Panc1 (cell line): ENCODE measurements at places on chromosomes 12 and 14.
A peak's percentile ranks its signal among the peaks of the same experiment; 100 is the strongest.

DNA sequence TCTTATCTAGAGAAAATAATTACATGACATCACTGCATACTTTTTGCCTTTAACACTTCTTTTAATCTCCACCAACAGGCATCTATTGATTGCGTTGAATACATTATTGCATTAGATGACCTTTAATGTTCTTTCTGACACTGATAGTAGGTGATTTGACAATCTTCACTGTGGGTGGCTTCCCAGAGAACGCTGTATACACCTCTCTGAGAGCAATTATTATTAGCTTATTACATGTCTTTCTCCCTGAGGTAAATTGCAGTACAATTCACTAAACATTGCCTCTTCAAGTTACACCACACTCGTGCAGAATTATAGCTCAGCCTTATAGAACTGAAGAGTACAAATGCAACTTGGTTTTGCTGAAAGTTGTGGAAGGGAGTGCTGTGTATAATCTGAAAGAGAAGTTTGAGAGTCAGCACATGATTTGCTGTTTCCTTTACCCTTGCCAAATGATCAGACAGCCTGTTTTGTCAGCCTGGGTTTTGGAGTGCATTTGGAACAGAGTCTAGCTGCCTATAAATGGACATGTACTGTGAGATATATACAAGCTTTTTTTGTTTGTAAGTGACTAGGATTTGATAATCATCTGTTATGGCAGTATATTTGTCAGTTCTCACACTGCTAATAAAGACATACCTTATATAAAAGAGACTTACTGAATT, 369.2 kb downstream of the CCER1 start:
- no peak overlapping the region for H3K27ac ChIP-seq
- no peak overlapping the region for H3K4me3 ChIP-seq
- DNase-seq, result no peak
- H3K36me3 ChIP-seq, result no peaks in the 10 kb centered on the region
- no peaks in the 10 kb centered on the region for H3K4me1 ChIP-seq

DNA sequence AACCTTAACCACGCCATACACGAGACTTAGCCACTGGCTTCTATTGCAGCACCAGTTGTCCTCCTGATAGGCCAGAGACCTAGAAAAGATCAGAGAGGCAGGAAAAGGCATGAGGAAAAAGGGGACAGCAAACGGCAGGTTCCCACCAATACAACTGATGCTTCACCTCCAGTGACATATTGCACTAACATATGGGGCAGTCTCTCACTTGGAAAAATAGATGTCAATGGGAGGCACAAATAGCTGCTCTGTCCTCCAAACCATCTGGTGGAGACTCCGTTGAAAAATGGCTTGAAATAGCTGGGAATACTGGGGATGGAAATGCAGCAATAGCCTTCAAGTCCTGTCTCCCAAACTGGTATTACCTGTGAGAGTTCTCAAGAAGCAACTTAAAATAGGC, 20.3 kb downstream of the SLC8A3 start:
- DNase-seq, result no peak
- no peak overlapping the region for H3K27ac ChIP-seq
- no peaks in the 10 kb centered on the region for H3K4me1 ChIP-seq
- H3K4me3 ChIP-seq, result no peak overlapping the region
- H3K36me3 ChIP-seq, result no peaks in the 10 kb centered on the region

DNA sequence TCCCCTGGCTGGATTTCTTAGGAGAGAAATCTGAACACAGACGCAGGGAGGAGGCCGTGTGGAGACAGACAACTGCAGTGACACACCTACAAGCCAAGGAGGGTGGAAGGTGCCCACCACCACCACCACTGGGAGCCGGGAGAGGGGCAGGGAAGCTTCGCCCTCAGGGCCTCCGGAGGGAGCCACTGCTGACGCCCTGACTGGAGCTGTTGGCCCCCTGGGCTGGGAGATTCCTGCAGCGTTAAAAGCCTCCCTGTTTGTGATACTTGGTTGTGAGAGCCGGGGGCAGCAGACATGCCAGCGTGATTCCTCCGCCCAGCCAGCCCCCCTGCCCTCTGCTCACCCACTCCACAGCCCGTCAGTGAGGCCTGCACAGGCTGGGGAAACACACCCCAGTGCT, 72.0 kb downstream of the CHGA start:
- no peaks in the 10 kb centered on the region for H3K27me3 ChIP-seq
- no peak for DNase-seq
- no peaks in the 10 kb centered on the region for H3K4me1 ChIP-seq
- no peaks in the 10 kb centered on the region for H3K36me3 ChIP-seq

- no peak overlapping the region for H3K4me3 ChIP-seq
- no peaks in the 10 kb centered on the region for H3K4me1 ChIP-seq
- H3K27ac ChIP-seq, result no peak overlapping the region
- H3K27me3 ChIP-seq, result no peaks in the 10 kb centered on the region
Measured at GRCh38 chr14:30608533-30609006, 13.5 kb upstream of the SCFD1 start.

GRCh38 chr14:84251411-84252115, 1278.4 kb upstream of the FLRT2 start:
- no peaks in the 10 kb centered on the region for H3K4me1 ChIP-seq
- DNase-seq, result no peak
- H3K27ac ChIP-seq, result no peak overlapping the region

GRCh38 chr12:96195845-96196451, 1.8 kb downstream of the ELK3 start:
- peak overlapping the region; percentile 81 for H3K27ac ChIP-seq
- DNase-seq, result no peak
- H3K36me3 ChIP-seq, result no peaks in the 10 kb centered on the region; the same call in 1 of the 2 replicates
- H3K4me3 ChIP-seq, result peak overlapping the region; percentile 82
- H3K4me1 ChIP-seq, result peaks cover 32% of the 10 kb centered on the region

DNA sequence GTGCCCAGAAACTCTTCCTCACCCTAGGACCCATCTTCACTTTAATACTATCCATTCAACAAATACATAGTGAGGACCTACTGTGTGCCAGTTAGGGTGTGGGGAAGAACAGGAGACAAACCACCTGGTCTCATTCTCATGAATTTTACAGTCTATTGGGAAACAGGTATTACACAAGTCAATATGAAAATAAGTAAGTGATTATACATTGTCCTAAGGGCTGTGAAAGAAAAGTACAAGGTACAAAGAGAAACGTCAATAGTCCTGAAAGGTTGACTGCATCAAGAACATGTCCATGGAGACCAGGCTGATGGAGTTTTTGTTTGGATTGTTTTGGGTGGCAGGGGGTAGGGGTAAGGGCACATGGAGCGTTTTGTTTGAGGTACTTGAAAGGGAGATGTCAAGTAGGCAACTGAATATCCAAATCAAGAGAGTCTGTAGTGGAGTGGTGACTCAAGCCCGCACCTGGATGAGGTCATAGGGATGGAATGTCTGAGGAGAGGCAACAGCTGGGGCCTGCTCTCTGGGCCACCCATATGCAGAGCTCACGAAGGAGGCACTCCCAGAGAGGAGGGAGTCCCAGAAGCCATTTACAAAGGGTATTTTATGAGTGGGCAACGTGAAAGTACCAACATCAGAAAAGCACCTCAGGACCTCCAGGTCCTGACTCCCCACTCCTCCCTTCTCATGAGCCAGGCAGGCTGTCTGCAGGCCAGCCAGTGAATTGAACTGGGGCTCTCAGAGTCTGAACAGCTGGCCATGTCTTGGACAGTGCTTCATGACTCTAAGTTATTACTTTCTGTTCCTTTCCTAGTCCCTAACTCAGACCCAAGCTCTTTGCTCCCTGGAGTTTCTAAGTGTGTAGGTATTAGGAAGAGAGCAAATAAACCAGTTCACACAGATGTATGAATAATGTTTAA, 272.0 kb downstream of the ZFP36L1 start:
- H3K27ac ChIP-seq, result no peak overlapping the region
- H3K4me3 ChIP-seq, result no peak overlapping the region
- H3K4me1 ChIP-seq, result no peaks in the 10 kb centered on the region
- no peak for DNase-seq
- H3K36me3 ChIP-seq, result no peaks in the 10 kb centered on the region
- no peaks in the 10 kb centered on the region for H3K27me3 ChIP-seq

DNA sequence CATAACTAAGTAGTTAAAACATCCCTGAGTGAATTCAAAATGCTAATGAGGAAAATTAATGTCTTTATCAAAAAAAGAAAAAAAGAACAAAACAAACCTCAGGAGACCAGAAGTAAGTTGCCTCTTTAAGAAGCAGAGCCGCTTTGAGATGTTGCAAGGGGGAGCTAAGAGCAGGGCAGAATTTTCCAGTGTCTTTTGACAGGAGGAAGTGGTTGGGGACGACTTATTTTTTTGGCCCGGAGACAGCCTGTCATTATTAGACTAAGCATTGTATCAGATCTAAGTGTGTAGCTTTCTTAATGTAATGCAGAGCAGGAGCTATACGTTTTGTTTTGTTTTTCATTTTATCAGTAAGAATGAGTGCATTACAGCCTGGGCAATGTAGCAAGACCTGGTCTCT, 206.6 kb downstream of the CACNA1C start:
- H3K4me1 ChIP-seq, result no peaks in the 10 kb centered on the region
- H3K27me3 ChIP-seq, result no peaks in the 10 kb centered on the region
- H3K27ac ChIP-seq, result no peak overlapping the region
- H3K4me3 ChIP-seq, result no peak overlapping the region

DNA sequence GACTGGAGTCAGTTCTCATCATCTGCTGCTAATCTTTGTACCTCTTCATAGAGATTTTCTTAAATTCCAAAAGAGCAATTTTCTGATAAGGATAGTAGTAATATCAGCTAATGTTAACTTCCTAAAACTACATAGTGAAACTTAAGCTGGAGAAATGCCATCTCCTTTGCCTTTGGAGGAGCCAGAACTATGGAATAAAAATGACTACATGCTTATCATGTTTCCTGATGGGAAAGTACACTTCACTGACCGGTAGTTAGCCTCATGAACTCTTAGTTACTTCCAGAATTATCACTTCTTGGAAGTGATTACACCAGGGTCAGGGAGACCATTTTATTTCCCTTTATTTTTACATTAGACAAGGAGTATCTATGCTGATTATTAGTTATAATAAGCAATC, 1222.1 kb upstream of the TMEM132C start:
- no peak overlapping the region for H3K27ac ChIP-seq
- H3K4me1 ChIP-seq, result no peaks in the 10 kb centered on the region
- no peaks in the 10 kb centered on the region for H3K36me3 ChIP-seq
- no peak overlapping the region for H3K4me3 ChIP-seq
- no peaks in the 10 kb centered on the region for H3K27me3 ChIP-seq
- no peak for DNase-seq

- no peaks in the 10 kb centered on the region for H3K27me3 ChIP-seq
- H3K4me1 ChIP-seq, result peaks cover 6% of the 10 kb centered on the region; the same call in 1 of the 2 replicates
- no peak overlapping the region for H3K27ac ChIP-seq
- no peak overlapping the region for H3K4me3 ChIP-seq
- H3K36me3 ChIP-seq, result no peaks in the 10 kb centered on the region
- no peak for DNase-seq
Measured at GRCh38 chr12:117126335-117126734, 27.1 kb upstream of the TESC start.

GRCh38 chr12:79717006-79717405, 26.2 kb upstream of the PAWR start:
- no peaks in the 10 kb centered on the region for H3K4me1 ChIP-seq
- H3K36me3 ChIP-seq, result no peaks in the 10 kb centered on the region
- H3K27ac ChIP-seq, result no peak overlapping the region
- H3K4me3 ChIP-seq, result no peak overlapping the region
- DNase-seq, result no peak

GRCh38 chr12:114770323-114770722, 86.3 kb upstream of the TBX3 start:
- no peak for DNase-seq
- H3K27ac ChIP-seq, result no peak overlapping the region
- no peaks in the 10 kb centered on the region for H3K27me3 ChIP-seq
- H3K4me3 ChIP-seq, result no peak overlapping the region
- no peaks in the 10 kb centered on the region for H3K4me1 ChIP-seq
- no peaks in the 10 kb centered on the region for H3K36me3 ChIP-seq

- H3K27me3 ChIP-seq, result no peaks in the 10 kb centered on the region
- H3K27ac ChIP-seq, result no peak overlapping the region
- no peak for DNase-seq
- no peak overlapping the region for H3K4me3 ChIP-seq
- H3K4me1 ChIP-seq, result no peaks in the 10 kb centered on the region
Measured at GRCh38 chr12:22272335-22273151, 62.0 kb downstream of the ST8SIA1 start.
